ENCODE measurements at places on chromosomes 1 and 21.

DNA sequence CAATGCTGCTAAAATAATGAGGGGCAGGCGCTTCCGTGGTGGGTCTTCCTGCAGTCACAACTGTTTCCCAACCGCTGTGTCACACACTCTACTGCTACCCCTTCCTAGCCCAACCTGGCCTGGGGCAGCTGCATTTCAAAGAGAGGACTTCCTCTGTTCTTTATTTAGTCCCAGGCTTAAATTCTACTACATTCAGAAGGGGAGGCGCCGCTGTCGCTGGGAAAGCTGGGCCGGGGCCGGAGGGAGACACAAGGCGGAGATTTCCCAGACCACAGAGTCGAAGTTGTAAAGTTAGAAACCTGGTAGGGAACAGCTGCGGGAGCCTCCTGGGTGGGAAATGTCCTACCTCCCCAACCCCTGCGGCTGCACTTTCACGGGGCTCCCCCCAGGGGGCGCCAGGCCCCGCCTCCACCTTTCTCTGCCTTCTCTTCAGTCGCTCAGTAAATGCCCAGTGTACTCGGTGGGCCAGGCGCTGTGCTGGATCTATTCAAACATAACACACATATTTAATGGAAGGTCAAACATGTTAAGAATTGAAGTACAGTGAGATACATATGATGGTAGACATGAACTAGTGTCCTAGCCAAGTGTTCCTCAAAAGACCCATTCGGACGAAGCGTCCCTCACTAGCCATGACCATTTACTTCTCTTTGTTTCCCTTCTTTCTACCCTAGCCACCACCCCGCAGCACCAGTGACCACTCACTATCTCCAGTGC is 23.1 kb downstream of the DYRK3 start:
- DNase-seq, result peak; percentile 75

DNA sequence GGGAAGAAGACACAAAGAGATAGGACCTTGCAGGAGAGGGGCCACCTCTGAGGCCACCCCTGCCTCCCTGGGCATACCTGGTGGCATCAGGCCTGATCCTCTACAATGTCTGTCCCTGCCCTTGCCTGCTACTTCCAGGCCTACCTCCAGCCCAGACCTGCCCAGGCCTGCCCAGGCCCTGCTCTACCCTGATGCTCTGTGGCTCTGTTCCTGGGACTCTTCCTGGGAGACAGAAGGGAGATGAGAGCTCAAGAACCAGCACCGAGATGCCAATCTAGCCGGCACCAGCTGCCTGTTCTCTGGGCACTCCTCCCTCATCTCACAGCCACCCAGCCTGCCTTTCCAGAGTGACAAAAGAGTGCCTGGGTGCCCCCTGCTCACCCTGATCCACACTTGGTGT is 2.7 kb downstream of the CELF3 start:
- no peak for DNase-seq

GRCh38 chr1:21496886-21497285 is 12.3 kb upstream of the ALPL start:
- no peak for DNase-seq

DNA sequence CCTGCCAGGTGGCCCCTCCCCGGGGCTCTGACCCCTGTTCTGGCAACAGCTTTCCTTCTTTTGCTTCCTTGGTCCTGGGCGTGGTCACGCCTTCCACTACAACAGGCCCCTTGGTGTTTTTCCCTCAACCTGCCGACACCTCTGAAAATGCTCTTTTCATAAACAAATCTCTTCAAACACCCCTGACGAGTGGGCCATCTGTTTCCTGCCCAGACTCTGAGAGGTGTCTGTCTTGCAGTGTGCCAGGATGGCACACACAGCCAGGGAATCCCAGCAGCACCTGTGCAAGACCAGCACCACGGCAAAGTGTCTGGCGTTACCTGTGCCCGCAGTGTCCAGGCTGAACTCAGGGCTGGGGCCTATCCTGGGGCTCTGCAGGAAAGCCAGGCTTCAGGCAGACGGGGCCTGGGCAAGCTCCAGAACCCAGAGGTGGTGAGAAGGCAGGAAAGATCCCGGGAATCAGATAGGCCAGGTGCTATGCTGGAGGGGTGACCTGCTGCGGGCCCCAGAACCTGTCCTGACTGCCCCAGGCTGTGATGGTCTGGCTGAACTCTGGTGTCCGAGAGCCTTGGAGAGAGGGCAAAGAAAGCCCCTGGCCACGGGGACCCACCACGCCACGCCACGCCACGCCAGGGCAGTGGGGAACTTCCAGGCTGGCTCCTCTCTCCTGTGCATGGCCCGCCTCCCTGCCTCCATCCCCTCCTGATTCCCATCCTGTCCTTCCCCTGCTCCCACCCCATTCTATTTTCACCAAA is 88.9 kb downstream of the SIK1 start:
- DNase-seq, result no peak

GRCh38 chr1:184359909-184360308 is 26.9 kb upstream of the C1orf21 start:
- no peak for DNase-seq

GRCh38 chr1:25856856-25857255 is 2.4 kb downstream of the AUNIP start:
- DNase-seq, result no peak

- DNase-seq, result no peak
Measured at GRCh38 chr1:160357286-160358002, 9.4 kb upstream of the NHLH1 start.

GRCh38 chr1:84171481-84171880 is 27.4 kb downstream of the PRKACB start:
- DNase-seq, result no peak

DNA sequence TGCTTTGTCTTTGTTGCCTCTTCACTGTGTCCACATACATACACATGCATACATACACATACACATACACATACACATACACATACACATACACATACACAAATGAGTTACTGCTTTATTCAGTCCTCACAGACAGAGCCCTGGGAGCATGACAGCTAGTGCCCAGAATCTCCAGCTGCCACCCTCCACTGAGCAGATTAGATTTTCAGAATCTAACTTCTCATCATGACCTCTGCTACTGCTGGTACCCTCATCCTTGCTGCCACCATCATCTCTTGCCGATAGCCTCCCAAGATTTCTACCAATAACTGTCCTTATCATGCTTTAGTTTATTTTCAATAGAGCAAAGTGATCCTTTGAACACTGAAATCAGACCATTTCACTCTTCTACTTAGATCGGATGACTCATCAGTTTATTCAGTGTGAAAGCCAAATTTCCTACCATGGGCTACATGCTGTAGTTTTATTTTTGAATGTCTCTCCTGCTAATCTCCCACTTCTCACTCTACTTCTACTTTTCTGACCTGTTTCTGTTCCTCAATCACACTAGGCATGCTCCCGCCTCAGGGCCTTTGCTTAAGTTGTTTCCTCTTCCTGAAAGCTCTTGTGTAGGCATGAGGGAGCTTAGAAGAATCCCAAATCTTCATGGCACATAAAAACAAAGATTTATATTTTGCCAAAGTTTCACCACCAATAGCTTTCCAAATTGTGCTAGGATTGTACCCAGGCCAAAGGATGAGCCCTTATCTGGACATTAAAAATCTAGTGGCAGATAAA is 43.0 kb downstream of the ATP6V1G3 start:
- peak; percentile 16 for DNase-seq

- DNase-seq, result no peak
Measured at GRCh38 chr1:201312298-201312697, 29.0 kb downstream of the PKP1 start.

DNA sequence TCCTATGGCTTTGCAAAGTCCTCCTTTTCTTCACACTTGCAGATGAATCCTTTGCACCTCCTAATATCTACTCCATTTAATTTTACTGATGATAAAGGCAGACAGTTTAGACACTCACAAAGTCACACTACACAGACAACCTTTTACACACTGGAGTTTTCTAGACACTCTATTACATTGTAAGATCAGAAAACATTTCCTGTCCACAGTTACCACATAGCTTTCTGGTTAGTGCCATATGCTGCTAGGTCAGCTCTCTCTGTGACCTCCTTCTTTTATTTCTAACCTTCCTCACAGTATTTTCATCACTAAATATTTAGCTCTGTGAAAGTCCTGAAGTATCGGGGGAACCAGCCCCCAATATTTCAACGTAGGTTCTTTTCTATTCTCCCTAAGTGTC is 5.1 kb downstream of the SH2D1B start:
- no peak for DNase-seq

- no peak for DNase-seq
Measured at GRCh38 chr1:21618561-21619374, 50.4 kb downstream of the RAP1GAP start.

- DNase-seq, result no peak
Measured at GRCh38 chr1:226810681-226811080, 59.7 kb upstream of the PSEN2 start.

- DNase-seq, result no peak
Measured at GRCh38 chr1:100683448-100684349, 35.8 kb upstream of the VCAM1 start.

GRCh38 chr1:193762236-193762635 is 575.8 kb upstream of the B3GALT2 start:
- no peak for DNase-seq

DNA sequence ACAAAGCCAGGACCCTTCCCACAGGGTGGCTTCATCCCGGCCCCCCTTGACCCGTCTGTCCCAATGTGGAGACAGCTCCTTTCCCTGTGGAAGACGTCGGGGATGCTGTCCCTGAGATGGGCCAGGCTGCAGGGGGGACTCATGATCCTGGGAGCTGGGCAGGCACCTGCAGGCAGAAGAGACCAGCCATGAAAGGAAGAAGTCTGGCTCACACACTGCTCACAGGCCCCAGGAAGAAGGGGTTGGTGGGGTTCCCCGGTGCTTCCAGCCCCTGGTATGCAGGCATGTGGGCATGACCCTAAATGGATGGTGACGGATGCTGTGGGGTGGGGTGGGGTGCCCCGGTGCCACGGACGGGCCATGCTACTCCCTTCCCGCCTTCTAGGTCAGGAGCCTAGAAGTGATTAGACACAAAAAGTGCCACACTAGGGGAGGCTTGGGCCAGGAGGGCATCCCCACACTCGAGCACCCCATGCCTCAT is 8.3 kb downstream of the ACTRT2 start:
- DNase-seq, result no peak

DNA sequence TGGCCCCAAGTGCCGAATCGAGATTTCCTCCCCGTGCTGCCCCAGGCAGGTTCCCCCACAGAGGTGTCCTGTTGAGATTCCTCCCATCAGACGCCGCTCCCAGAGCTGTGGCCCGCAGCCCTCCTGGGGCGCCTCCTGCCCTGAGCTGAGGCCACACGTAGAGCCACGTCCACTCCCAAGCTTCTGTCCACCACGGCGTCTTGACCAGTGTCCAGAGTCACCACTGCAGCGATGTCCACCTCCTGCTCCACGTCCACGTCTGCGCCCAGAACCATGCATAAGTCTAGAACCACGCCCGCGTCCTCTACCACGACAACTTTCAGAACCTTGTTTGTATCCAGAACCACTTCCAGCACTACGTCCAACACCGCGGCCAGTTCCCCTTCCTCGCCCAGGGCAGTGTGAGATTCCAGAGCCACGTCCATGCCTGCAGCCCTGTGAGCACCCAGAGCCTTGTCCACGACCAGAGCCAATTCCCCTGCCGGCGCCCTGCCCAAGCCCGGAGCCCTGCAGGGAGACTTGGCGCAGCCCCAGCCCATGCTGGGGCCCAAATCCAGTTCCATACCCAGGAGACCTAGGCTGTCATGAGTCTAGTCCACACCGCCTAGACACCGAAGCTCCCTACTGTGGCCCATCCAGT is 2.8 kb downstream of the KPRP start:
- no peak for DNase-seq

DNA sequence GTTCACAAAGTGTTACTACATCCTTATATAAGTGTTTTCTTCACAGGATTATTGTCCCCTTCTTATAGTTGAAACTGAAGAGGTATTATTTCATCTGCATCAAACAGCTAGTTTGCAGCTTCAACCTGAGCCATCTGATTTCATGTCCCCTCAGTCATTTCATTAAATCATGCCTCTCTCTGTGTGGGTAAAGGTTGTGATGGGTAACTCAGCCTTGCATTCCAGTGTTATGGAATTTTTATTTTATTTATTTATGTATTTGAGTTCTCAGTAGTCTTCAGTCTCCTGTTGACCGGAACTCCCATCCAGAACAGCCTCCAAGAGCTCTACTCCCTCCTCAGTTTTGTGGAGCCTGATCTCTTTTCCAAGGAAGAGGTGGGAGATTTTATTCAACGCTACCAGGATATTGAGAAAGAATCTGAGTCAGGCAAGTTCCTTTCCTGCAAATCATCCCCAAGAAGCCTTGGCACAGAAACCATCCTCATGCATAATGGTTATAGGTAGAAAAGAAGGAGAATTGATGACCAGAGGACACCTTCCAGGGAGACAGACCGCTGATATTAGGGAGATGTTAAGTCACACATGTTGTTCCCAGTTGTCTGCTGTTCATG is 21.8 kb downstream of the CHD1L start:
- peak; percentile 78 for DNase-seq

All from AG20443 (cell line).